NCI-H2029 (cell line): ENCODE measurements at places on chromosomes 3 and 15.

- no peak for DNase-seq
These were observed 178.8 kb upstream of the SNTN start for GRCh38 chr3:63473641-63474166.

DNA sequence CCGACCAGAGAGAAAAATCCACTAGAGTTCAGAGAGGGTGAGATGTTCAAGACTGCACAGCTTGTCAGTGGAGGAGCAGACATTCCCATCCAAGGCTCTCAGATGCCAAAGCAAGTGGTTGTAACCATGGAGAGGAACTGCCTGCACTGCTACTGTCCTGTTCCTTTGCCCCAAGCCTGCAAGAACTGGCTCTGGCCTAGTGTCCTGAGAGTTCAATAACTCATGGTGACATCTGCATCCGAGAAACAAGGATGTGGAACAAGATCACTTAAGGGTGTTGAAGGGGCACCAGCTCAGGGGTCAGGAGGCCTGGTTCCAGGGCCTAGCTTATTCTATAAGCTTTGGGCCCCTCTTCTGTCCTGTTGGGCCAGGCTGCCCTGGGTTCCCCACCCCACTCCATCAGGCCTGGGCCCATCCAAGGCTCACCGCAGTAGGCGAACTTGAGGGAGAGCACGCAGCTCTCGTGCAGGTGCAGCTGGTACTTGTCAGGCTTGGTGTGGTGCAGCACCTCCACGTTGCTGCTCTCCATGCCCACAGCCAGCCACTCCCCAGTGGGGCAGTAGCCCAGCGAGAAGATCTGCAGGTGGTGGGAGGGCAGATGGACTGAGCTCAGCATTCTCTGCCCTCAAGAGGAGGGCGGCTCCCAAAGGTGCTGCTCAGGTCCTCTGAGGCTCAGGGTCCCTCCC lies 45.6 kb downstream of the TLE3 start:
- DNase-seq, result no peak

DNA sequence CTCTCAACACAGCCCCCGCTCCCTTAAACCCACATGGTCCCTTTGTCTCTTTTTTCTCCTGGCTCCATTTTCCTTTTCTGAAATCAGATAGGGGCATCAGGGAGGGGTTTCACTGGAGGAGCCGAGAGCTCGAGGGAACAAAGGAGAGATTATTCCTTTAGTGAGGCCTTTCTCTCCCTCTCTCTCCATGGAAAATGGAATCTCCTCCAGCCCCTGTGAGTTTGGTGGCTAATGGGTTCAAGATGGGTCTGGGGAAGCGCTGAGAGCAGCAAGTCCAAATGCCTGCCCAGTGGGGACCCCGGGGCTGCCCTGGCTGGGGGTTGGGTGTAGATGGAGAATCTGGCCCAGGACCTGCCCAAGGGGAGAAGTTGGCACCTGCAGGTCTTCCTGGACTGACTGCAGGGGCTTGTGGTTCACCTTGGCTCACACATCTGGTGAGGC lies 56.8 kb downstream of the ITGA11 start:
- DNase-seq, result no peak

- DNase-seq, result no peak
These were observed 402.0 kb upstream of the GOLIM4 start for GRCh38 chr3:168497741-168498140.

GRCh38 chr3:187516446-187517185 lies 148.4 kb downstream of the RTP4 start:
- no peak for DNase-seq

DNA sequence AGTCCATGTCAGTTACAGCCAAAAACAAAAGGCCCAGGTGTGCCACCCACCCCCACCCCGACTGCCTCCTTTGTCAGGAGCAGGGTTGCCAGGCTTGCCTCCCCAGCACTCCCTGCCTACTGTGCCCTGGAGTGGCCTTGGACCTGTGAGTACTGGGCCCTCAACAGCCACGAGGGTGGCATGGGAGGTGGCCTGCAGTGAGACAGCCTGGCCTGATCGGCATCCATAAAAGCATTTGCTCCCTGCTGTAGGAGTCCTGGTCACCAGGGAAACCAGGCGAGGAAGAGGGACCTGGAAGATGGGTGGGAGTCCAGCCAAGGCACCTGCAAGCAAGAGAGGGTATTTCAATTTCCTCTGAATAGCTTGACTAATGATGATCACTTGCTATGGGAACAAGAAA lies 56.4 kb upstream of the KCNMB2 start:
- DNase-seq, result no peak

DNA sequence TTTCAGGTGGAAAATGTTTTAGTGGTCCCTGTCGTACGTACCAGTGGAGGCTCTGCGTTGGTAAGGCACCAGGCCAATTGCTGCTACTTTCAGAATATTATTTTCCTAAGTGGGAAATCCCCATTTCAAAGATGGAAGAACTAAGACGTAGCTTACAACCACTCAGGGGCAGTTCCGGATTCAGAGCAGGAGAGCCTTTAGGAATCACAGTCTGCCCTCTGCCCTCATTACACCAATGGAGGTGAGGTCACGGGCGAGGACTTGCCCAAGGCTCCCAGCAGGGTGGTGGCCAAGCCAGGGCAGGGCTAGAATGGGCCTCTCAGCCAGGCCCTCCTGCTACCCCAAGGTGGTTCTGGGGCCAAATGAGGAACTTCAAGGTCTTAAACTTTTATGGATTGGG lies 72.6 kb downstream of the RASGRF1 start:
- DNase-seq, result no peak

DNA sequence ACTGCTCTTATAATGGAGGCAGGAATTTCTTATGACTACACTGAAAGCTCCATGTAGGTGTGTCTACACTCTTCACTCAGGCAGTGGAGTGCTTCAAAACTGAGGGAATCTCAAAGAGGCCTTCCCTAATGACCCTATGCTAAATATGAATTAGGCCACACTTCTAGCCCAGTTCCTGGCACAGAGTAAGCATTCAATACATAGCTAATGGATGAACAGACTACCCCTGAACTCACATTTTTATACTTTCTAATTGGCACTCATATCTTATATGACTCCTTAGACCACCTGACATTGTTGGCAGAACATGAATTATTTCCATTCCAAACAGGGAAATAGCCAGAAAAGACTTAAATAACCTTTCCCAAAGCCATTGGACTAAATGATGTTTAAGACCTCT lies 3.4 kb downstream of the RARRES1 start:
- DNase-seq, result no peak
